ENCODE measurements at places on chromosomes 12 and 14. TPM values are rescaled to one million over a fixed set of nuclear protein-coding genes. Genes with fewer than 3 reads are reported as not detected.

INHBE gene
- total RNA-seq = 0.25 TPM

ACOT6 gene
- not detected for total RNA-seq

SALL2 gene
- 2.7 TPM for total RNA-seq

ANO4 gene
- not detected for total RNA-seq
